ENCODE measurements at places on chromosomes 5 and 9.

DNA sequence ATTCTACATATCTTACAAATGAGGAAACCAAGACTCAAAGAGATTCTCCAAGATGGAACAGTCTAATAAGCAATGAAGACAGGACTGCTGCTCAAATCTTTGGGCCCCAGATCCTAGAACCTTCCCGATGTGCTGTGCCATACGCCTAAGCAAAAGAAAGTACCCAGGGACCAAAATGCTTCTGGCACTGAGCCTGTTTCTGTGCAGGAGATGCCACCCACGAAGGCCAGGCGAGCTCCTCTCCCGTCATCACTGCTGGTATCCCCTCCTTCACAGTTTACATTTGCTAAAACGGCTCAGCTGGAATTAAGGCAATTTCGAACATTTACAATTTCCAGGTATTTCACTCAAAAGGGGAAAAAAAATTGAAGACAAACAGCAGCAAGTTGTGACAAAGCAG is 277.5 kb downstream of the DENND1A start:
- no peak for DNase-seq

- no peak for DNase-seq
Measured at GRCh38 chr5:149748471-149749094, 18.5 kb downstream of the PPARGC1B start.

DNA sequence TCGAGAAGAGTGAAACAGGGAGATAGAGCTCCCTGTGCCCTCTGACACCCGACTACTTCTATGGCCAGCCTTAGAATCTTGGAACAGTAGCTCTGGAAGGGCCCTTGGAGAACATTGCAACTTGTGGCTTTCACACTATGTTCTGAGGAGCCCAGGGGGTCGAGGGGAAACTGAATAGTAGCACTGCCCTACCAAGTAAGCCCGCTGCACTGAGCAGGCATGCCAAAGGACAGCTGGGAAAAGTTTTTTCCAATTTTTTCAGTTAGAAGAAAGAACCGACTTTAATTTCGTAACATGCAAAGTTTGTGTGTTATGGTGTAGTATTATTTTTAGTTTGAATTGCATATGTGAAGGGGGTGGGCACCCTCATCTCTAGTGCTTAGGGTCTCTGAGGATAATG is 10.9 kb downstream of the SMIM3 start:
- DNase-seq = no peak

DNA sequence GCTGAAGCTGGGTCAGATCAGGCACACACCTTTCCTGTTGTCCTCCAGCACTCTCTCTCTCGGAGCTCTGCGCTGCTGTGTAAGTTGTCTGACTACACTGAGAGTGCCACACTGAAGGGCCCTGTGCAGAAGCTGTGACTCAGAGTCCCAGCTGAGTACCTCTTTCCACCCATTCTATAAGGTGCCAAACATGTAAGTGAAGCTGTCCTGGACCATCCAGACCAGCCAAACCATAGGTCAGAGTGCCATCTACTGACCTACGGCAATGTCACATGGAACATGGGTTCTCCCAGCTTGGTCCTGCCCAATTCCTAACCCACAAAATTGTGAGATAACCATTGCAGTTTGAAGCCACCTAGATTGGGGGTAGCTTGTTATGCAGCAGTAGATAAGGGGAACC is 68.2 kb downstream of the ADCY2 start:
- DNase-seq = no peak

DNA sequence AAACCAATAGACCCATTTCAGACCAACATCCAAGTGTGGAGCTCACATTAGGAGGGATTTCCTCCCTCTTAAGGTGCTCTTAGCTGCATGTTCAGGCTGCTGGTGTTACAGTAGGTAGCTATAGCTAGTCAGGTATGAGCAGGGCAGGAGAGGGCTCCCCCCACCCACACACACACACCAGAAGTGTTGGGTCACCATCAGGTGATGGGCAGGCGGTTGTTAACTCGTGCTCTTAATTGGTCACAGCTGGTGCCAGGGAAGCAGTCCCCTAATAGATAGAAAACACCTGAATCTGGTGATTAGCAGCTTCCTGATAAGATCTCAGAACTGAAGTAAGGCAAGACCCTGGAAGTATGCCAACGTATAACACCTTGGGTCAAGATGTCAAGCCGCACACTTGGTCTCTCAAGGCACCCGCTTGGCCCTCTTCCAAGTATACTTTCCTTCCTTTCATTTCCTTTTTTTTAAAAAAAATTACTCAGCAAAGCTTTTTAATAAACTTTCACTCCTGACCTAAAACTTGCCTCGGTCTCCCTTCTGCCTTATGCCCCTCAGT is 532.4 kb downstream of the DNAH5 start:
- no peak for DNase-seq

- DNase-seq = no peak
Measured at GRCh38 chr5:177496727-177497291, 595 bp downstream of the PDLIM7 start.

- DNase-seq = no peak
Measured at GRCh38 chr5:149911031-149911430, 33.6 kb downstream of the PDE6A start.

GRCh38 chr9:70747261-70747718 is 332.8 kb upstream of the KLF9 start:
- no peak for DNase-seq

DNA sequence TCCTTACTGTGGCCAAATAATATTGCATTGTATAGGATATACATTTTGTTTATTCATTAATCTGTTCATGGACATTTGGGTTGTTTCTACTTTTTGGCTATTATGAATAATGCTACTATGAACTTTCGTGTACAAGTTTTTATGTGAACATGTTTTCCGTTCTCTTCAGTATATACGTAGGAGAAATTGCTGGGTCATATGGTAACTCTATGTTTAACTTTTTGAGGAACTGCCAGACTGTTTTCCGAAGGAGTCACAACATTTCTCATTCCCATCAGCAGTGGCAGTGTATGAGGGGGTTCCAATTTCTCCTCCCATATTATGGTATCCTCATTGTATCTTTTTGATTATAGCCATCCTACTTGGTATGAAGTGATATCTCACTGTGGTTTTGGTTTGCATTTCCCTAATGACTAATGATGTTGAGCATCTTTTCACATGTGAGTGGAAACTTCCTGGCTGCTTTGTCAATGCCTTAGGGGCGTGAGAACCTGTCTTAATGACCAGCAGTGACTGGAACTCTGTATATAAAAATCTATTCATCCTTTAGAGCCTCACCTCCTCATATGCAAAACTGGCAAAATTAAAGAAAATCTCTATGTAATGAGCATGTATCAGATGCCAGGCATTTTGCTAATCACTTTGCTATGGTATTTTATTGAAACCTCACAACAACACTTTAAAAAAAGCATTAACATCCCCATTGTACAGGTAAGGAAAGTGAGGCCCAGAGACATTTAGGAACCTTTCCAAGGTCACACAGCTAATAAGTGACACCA is 47.8 kb upstream of the TGFBR1 start:
- no peak for DNase-seq

DNA sequence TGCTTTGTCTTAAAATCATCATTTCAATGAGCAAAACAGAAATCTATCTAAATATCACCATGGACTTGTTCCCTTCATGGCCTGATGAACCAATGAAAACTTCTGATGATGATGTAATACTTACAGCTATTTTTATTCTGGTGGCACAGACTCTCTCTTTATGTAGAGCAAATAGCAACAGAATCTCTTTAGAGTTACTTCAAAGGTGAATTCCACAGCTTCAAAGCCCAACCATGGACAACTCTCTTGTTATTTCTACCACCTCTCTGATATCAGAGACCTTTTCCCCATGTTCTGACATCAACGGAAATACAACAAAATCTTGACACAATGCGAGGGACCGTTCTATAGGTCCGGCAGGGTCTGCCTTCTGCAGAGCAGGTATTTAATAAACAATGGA is 70.1 kb downstream of the RETREG1 start:
- no peak for DNase-seq

- DNase-seq = no peak
Measured at GRCh38 chr5:33415811-33416354, 24.9 kb upstream of the TARS1 start.

DNA sequence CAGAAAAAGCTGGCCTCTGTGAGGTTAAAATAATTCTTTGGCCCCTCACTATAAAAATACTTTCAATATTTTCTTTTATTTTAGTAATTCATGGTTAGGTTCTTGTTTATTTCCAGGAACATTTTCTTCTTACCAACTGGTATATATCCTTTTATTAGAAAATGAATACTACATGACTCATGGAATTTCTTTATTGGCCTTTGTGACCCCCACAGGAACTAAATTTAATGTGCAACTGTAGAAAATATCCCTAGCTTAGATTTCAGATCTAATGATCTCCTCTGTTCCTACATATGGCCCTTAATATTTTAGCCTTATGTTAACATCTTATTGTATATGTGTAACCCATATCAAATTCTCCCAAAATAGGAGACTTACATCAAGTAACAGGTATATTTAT is 429.9 kb downstream of the NR2F1-AS1 start:
- no peak for DNase-seq

- DNase-seq = peak; percentile 58
Measured at GRCh38 chr9:125332527-125332926, 70.9 kb downstream of the GAPVD1 start.

DNA sequence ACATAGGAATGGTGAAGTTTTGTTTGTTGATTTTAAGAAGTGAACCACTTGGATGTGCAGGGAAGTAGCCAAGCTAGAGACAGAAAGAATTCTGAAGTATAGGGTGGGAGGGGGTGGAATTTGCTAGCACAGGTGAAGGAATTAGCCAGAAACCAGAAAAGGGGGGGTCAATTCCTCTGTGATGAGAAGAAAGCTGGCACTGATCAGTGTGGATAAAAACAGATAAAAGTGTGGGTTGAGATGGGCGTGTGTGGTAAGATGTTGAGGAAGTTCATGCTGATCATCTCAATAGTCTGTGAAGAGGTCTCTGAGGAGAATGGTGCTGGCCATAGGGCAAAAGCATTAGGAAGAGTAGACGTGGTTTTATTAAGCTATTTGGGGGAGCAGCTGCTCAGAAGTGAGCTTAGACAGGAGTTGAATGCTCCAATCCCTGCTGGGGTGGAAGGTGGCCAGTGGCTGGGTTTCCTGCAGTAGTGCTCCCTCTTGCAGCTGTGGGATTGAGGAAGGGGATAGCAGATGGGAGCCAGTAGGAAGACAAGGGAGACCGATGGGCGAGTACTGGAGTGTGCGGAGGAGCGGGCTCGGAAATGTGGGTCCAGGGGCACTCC is 88.7 kb upstream of the ELL2 start:
- DNase-seq = no peak

DNA sequence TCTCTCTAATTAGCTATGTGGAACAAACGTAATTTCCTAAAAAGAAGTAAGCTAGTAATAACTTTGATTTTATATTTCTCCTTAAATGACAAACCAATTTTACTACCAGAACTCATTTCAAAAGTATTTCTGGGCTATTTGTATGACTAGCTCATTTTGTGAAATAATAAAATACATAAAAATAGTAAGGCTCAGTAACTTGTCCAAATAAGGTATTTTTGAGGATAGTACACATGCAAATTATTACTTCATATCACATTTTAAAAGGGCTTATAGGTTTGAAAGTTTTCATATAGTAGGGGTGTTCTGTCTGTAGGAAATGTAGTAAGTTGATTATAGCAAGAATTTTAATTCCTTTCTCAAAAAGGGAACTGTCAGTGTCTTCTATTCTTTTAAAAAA is 26.5 kb downstream of the C9orf85 start:
- DNase-seq = no peak

- no peak for DNase-seq
Measured at GRCh38 chr5:99285606-99286005, 356.8 kb upstream of the CHD1 start.

- DNase-seq = no peak
Measured at GRCh38 chr5:57368010-57368409, 114.6 kb downstream of the ACTBL2 start.

GRCh38 chr5:59648949-59649921 is 244.3 kb downstream of the PDE4D start:
- DNase-seq = no peak

GRCh38 chr5:44546286-44546685 is 157.1 kb upstream of the FGF10 start:
- no peak for DNase-seq

GRCh38 chr9:130212543-130213297 is 40.5 kb downstream of the NCS1 start:
- DNase-seq = no peak

GRCh38 chr5:43482490-43483297 is 971 bp downstream of the TMEM267 start:
- peak; percentile 20 for DNase-seq

- DNase-seq = peak; percentile 17
Measured at GRCh38 chr9:82606492-82607382, 456.2 kb downstream of the RASEF start.

GRCh38 chr9:85404911-85405565 is 336.7 kb downstream of the AGTPBP1 start:
- no peak for DNase-seq

GRCh38 chr5:57190593-57190992 is 16.7 kb downstream of the GPBP1 start:
- DNase-seq = no peak

DNA sequence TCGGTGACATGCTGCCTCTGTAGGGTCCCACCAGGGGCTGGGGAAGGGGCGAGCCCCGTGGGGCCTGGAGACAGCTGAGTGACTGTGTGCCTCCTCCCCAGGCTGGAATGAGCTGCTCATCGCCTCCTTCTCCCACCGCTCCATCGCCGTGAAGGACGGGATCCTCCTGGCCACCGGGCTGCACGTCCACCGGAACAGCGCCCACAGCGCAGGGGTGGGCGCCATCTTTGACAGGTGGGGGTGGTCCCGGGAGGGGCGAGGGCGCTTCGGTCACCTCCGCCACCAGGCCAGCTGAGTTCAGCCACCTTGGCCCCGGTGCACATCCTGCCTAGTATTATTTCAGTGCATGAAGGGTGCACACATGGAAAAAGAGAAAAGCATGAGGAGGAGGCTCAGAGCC is 102.8 kb downstream of the RXRA start:
- DNase-seq = no peak

GRCh38 chr5:133653760-133654049 is 41.4 kb upstream of the FSTL4 start:
- DNase-seq = no peak

DNA sequence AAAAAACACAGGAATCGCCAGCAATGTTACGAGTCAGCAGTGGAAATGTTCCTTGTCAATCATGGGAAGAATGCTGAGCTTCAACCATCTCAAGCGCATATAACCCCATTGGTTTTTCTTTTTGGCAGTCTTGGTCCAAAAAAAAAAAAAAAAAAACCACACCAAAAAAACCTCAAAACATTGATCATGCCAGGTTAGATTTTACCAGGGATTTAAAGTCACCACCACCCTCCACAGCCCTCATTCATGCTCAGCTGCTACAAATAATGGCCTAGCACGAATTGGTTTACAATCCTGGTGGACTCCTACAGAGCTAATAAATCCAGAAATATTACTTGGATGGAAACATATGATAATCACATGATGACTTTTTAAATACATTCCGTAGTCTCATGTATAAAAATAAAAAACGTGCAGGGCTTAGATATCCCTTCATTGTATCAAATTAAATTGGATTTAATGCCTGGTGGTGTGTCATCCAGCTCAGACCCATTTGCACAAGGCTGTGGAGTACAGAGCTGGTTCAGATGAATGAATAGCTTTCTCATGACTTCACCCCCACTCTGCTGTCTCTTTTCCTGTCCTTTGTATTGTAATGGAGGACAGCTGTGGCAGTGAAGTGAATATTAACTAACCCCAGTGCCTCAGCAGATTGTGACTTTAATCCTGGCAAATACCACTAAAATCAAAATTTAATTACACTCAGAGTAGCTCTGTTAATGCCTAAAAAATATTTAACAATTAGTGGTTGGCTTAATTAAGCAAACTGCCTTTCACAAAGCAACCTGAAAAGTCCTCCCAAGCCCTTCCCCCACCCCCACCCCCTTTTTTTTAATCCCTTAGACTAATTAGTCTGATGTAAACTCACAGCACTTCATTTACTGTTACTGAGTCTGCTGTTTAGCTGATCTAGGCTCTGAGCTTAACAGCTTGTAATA is 626.5 kb upstream of the ZNF608 start:
- no peak for DNase-seq
